ENCODE measurements at places on chromosomes 2 and 18.

DNA sequence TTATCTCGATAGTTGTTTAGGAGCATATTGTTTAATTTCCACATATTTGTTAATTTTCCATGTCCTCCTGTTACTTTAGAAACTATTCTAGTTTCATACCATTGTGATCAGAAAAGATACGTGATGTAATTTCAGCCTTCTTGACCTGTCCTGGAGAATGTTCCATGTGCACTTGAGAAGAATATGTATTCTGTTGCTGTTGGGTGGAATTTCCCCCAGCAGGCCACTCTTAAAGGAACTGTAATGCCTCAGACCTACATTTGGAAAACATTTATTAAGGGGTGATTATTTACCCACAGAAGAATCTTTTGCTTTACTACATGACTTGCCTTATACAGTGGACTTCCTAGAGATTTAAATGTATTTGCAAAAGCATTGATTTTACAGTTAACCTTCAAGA is 55.5 kb downstream of the LIMS1 start:
- DNase-seq = no peak

DNA sequence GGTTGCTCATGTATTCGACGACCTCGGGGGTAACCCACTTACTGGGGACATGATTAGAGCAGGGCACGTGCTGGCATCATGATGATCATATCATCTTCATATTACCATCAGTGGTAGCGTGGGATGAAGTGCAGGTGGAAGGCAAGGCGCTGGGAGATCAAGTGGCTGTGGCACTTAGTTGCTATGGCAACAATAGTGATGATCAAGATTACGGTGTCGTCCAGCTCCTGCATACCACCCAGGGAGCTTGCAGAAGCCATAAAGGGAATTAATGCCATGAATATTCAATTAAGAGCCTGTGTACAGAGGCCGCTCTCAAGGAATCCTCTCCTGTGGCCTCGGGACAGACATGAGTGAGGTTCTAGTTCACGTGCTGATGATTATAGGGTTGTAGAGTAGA is 237.2 kb upstream of the COPS8 start:
- DNase-seq = no peak

- no peak for DNase-seq
Observed at GRCh38 chr18:8605974-8606373, 3.3 kb upstream of the RAB12 start.

- DNase-seq = no peak
Observed at GRCh38 chr2:156999661-157000060, 257.8 kb upstream of the GALNT5 start.

DNA sequence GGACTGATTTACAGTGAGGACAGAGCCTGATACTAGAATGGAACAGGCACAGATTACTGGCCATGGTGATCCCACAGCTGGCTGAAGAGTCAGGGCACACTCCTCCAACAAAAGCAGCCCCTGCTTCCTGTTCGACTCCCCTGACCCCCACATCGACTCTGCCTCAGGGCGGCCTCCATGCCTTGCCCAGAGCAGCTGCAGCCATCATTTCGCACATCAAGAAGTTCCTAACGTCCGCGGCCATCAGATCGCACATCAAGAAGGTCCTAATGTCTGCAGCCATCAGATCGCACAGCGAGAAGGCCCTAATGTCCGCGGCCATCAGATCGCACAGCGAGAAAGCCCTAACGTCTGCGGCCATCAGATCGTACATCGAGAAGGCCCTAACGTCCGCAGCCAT is 192.8 kb upstream of the PXDN start:
- DNase-seq = no peak

DNA sequence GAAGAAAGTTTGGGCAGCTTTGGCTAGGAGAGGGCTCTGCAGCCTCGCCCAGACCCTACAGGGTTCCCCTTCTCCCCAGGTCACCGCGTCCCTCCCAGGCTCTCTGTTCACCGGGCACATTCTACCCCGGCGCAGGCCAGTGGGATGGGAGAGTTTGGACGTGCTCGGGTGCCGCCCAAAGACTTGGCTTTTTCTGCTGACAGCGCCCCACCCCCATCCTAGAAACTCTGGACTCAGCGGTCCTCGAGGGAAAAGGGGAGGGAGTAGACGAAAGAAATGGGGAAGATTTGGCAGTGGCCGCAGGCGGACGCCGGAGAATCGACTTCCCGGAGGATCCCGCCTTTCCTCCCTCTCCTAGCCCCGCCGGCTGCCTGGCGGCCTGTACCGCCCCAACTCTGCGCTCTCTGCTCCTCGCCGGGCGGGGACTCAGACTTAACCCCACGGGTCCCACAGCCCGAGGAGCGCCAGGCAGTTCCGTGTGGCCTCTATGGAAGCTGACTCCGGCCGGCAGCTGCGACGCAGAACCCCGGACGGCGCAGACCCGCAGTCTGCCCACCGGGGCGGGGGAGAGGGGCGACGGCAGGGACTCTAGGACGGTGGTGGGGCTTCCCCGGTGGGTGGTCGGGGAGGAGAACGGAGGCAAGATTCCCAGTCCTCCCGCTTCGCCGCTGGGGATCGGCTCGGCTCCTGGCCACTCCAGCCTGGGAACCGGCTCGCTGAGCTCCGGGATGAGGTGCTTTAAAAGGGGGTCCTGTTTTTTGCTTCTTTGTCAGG is 863 bp upstream of the SIX2 start:
- DNase-seq = no peak

DNA sequence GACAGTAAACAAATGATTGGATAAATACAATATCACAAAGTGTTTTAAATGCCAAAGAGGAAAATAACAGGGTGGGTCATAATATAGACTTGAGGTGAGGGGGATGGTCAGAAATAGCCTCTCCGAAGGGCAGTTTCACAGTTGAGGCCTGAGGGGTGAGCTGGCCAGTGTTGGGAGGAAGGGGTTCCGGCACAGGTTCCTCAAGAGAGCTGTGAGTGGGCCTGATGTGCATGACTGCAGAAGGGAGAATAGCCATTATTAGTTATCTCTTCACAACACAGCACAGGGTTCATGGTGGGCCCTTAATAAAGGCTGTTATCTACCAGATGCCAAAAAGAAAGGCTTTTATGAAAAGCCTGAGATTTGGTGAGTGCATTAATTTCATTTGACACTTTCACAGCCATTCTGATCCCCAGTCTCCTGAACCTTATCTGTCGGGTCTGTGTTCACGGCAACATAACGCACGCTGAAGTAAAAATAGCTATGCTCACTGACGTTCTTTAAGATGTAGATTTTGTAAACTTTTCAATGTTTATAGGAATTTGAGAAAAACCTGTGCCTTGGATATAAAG is 39.6 kb downstream of the POLR1A start:
- no peak for DNase-seq

DNA sequence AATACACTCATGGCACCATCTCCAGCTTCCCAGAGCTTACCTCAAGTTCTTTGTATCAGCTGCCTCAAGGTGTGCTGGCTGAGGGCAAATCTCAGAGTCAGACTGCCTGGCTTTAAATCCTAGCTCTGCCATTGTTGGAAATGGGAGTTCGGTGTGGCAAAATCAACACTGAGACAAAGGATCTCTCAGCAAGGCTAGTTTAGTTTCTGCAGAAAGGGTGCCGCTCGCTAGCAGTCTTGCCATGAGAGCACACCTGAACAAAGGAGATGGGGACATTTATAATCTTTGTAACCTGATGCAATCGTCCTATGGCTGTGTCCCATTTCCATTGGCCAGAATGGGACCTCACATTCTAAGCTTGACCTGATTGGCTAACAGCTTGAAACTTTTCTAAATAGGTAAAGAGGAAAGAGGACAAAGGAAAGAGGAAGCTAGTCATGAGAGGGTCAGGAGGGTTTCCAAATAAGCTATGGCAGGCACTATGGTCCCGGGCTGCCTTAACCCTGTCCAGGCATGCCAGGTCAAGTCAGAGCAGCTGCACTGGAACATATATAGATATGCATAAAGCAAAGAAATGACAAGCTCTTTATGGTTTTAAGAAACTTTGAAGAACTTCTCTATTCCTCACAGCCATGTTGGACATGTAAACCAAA is 4.3 kb upstream of the UBE2F start:
- no peak for DNase-seq

DNA sequence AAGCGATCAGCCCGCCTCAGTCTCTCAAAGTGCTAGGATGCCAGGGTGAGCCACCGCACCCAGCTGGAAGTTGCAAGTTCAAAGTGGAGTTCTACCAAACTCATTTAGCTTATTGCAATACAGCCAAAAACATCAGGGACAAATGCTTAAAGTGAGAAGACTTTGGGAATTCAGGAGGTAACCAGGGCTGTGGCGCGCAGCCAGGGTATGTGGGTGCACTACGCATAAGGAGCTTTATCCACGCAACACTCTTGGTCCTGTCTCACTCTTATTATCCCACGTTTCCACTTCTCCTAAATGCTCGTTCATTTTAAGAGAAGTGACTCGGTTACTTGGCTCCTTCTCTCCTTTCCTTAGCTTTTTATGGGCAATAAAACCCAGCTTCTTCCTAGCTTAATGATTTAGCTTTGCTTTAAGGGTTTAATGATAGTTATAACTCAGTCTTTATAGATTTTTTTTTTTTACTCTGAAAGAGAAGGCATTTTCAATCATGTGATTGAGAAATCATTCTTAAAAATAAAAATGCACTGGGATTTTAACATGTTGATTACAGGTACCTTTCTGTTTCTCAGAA is 199.8 kb downstream of the KCNE4 start:
- DNase-seq = no peak

GRCh38 chr2:193808877-193809276 is 1614.1 kb upstream of the TMEFF2 start:
- no peak for DNase-seq

DNA sequence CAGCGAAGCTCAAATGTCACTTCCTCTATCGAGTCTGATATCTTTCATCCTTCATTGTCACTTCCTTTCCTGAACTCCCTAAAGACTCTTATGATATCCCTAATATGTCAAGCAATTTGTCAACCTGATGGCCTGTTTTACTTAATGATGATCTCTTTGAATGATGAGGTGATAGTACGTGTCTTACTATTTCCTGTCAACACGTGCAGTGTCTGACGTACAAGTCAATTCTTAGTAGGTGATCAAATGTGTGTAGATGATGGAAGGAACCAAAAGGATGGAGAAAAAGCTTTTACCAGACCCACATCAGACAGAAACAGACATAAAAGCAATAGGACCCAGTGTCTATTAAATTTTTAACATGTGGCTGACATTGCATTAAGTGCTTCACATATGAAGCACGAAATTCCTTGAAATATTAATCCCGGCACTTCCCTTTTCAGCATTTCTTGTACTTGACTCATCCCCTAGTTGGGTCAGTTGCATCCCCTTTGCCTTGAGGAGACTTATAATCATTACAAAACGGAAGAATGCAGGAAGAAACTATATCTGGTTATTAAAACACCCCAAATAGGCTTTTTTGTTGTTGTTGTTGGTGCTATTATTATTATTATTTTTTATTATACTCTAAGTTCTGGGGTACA is 108.6 kb upstream of the NYAP2 start:
- no peak for DNase-seq

DNA sequence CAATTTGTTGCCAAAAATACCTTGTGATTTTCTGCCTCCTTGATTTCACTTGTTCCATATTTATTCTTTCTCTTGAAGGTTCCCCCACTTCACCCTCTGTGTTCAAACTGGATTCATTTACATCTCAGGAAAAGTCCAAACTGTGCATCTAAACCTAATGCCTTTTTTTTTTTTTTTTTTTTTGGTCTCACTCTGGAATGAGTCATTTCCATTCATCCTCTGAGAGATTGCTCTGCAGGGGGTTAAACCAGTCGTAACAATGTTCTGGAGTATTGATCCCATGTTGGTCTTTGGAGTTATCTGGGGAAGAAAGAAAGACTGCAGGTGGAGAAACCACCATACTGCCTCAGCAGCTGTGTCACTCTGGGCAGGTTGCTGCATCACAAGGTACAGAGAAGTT is 119.7 kb downstream of the TACR1 start:
- DNase-seq = no peak

- DNase-seq = no peak
Observed at GRCh38 chr2:53708988-53709387, 58.6 kb upstream of the CHAC2 start.

DNA sequence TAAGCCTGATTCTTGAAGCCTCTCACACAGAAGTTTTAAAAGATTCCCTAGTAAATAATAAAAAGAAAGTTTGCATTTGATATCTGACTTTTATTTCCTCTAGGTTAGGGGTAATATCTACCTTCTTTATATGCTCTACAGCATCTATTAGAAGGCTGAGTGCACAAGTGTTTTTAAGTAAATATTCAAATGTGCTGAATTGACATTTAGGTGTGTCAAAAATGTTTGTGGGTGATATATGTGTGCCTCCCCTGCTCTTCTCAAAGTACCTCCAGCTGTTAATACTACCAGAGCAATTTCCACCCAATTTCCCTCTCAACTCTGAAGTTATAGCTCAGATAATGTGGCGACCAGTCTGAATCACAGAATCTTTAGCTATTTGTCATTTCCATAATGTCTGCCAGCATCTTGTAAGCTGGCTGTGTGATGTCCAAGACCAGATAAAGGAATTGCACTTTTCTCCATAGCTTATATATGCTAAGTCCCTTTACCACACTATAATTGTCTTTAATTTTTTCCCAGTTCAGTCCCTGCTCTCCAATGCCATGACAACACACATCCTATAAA is 24.4 kb upstream of the ERMN start:
- no peak for DNase-seq

GRCh38 chr2:146527166-146527565 is 1317.7 kb upstream of the ACVR2A start:
- no peak for DNase-seq

- no peak for DNase-seq
Observed at GRCh38 chr2:139411236-139411635, 631.0 kb upstream of the NXPH2 start.

DNA sequence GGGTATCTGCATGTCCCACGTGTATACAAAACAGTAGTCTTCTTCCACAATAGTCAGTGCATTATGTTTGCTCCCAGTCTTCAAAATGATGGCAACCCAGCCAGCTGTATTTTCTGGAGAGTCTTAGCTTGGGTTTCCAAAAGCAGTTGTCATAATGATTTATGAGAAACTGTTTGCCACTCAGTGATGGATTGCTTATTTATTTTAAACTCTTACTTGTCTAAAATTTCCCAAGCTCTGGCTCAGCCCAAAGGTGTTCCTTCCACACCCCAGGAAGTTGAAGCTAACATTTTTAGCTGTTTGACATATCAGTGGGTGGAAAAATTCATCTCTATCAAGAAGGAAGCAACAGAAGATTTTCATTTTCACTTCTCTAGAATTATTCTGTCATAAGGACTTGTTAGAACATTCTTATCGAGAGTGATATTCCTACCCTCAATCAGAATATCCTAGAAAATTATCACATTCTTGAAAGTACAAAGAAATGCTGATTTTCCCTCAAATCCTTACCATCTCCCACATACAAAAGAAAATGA is 78.8 kb downstream of the ASAP2 start:
- no peak for DNase-seq

DNA sequence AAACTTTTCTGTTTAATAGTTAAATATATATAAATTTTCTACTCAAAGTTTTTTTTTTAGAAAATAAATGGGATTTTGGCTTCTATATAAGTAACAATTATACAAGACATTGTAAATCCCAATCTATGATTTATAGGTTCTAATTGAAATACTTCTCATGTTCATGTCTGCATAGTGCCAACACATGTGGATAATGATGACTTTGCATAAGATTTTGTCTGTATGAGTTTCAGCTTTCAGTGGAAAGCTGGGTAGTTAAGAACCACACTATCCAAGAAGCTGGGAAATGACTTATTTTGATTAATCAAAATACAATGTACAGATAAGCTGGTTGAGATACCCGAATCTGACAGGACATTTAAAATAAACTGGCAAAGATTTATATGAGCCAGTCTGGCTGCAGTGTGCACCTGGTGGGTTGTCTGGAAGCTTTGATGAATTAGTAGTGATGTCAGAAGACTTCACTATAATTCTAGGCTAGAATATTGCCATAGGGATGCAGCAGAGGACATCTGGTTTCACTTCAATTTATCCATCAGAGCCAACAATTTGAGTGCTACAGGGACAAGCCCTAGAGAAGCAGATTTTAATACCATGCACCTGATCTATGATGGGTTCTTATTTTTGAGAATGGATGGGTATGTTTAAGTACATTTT is 45.4 kb downstream of the EML6 start:
- no peak for DNase-seq

All from activated naive CD4-positive, alpha-beta T cell treated with Interleukin-2 at 50 U/mL for 16 hours (primary cell).